ENCODE measurements at places on chromosomes 16 and 17.

- DNase-seq = peak; percentile 57
These were observed 1.4 kb downstream of the WIPI1 start for GRCh38 chr17:68455901-68456338.

- DNase-seq = no peak
These were observed 12.5 kb downstream of the RBFOX1 start for GRCh38 chr16:7344830-7345780.

DNA sequence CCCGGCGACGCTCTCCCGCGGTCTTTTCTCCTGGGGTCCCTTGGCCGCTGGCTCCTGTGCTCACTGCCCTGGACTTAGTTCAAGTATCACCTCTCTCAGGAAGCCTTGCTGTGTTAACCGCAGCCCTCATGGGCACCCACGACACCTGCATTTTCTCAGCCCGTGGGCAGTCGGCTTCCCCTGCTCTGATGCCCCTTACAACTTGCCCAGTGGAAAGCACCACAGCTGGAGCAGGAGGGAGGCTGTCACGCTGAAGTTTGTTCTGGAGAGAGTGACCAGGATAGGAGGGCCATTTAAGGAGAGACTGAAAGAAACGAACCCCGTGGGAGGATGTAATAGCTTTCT lies 395 bp downstream of the STXBP4 start:
- DNase-seq = peak; percentile 24

- peak; percentile 88 for DNase-seq
These were observed 34.4 kb downstream of the HNF1B start for GRCh38 chr17:37710344-37710886.

DNA sequence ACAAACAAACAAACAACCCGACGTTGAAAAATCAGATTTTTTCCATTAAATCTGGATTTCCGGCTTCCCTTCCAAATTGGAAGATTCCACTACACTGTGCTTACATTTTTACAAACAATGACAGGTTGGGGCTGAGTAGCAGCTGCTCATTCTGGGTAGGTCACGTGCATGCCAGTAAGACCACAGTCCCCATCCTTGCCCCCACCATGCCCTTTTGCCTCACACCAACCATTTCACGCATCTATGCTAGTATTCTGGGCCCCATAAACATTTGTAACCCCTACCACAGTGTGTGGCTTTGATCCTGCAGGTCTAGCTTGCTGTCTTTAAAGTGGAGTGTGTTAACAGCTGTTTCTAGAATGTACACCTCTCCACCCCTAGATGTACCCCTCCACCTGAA lies 366.1 kb downstream of the XYLT1 start:
- DNase-seq = no peak

DNA sequence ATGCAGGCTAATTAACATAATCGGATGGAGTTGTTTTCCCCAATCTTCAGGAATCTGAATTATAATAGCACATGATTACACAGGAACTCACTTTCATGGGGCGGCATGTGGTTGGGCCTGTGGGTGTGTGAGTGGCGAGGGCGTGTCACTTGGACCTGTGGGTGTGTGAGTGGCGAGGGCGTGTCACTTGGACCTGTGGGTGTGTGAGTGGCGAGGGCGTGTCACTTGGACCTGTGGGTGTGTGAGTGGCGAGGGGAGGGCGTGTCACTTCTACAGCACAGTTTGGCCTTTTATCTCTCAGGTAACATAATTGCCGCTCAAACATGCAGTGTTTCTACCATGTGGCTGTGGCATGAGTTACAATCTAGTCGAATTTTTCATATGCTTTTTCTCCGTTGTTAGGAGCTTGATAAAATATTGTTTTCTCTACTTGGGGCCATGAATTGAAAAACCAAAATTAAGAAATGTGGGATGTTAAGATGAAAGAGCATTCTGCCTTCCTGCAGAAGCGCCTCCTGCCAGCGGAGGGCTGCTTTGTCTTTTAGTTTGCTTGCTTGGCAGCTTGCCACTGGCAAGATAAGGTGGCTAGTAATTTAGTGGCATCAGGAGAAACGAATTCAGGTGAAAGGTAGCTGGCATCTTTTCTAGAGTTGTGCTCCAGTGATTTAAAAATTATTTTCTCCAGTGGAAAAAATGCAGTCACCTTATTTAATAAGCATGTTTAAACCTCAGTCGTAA lies 36.2 kb downstream of the USP10 start:
- DNase-seq = no peak

DNA sequence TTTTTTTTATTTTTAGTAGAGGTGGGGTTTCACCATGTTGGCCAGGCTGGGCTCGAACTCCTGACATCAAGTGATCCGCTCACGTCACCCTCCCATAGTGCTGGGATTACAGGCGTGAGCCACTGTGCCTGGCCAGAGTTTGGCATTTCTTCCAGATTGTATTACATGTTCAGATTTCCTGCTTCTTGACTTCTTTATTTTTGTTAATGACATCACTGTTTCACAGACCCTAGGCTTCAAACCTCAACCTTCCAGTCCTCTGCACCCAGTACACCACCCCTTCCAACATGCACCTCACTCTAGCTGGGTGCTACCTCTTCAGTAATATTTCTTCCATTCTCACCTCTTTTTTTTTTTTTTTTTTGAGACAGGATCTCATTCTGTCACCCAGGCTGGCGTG lies 53.6 kb upstream of the ZFHX3 start:
- DNase-seq = no peak

- peak; percentile 14 for DNase-seq
These were observed 99.7 kb downstream of the ELAC2 start for GRCh38 chr17:12918142-12918541.

DNA sequence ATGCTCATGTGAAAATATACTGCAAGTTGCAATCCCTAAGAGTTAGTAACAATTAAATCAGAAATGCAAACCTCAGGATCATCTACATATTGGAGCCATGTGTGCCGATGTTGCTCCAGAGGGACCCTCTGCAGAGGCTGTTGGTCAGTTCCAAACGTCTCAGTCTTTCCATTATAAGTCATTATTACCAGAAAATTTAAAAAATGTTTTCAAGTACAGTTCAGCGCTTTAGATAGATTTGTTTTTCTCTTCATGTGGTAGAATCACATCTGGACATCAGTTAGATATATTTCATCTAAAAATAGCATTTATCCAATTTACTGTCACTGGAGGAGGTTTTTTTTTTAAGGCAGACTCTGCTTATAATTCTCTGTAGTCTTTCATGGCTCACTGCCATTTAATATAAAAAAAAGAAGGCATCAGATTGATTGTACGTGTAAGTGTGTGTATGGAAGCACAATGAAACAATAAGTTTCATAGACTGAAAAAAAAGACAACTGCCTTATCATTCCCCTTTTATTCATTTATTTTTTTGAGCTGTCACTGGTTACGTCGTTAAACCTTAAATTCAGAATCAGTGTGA lies 46.1 kb upstream of the MARCHF10 start:
- DNase-seq = no peak

DNA sequence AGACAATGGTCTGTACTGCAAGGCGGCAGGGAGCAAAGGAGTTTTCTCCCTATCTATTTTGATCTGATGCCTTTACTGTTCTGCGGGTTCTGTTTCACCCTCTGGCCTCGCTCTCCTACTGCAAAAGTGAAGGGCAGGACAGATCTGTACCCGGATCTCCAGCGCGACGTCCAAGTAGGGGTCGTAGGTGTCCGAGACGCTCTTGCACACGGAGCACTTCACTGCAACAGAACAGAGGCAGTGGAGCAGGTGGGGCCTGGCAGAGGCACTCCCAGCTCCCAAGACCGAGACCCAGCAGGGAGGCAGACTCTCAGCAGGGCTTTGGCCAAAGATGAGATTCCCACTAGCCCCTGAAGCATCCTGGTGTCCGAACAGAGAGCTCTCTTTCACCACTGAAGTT lies 19.8 kb downstream of the USP36 start:
- no peak for DNase-seq

- DNase-seq = peak; percentile 89
These were observed 61.3 kb upstream of the ADORA2B start for GRCh38 chr17:15883617-15884111.

- peak; percentile 85 for DNase-seq
These were observed 107.1 kb upstream of the KCNJ16 start for GRCh38 chr17:69967910-69968411.

GRCh38 chr16:30004811-30005242 lies 6.0 kb downstream of the DOC2A start:
- no peak for DNase-seq

- peak; percentile 6 for DNase-seq
These were observed 1.0 kb downstream of the RSPRY1 start for GRCh38 chr16:57186872-57187854.

DNA sequence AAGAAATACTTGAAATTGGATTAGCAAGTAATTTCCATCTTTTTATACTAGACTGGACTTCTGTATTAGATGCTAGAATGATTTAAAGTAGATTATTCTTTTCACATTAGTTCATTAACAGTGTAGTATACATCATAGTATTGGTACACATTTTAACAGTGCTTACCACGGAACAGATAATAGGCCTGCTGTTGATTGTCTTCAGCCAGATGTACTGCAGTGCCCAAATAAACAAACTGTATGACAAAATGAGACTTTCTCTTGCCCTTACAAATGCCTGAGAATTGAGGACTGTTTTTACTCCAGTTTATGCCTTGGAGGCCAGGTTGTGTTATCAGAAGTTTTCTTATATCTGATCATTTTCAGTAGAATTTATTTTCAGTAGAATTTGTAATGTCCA lies 631 bp downstream of the EVI2A start:
- DNase-seq = no peak

GRCh38 chr17:29145289-29146073 lies 34.7 kb downstream of the MYO18A start:
- DNase-seq = peak; percentile 67

- no peak for DNase-seq
These were observed 88.1 kb upstream of the ZNF750 start for GRCh38 chr17:82927661-82928601.

DNA sequence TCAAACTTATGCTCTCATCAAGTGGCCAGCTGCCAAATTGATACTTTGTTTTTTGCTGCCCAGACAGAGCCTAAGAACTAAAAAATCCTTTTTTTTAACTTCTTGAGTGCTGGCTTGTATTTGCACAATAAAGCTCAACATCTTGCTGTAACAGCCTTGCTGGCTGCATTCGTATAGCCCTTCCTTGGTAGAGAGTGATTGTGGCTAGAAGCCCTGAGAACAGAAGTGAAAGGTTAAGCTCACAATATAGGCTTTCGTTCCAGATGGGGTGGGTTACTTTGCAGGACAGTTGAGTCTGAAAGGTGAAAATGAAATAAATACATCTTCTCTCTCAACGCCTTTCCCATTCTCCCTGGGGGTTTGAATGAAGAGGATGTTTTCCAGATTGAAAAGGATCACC lies 278.8 kb downstream of the HS3ST3B1 start:
- no peak for DNase-seq

GRCh38 chr16:53982631-53983042 lies 278.7 kb downstream of the FTO start:
- DNase-seq = no peak

DNA sequence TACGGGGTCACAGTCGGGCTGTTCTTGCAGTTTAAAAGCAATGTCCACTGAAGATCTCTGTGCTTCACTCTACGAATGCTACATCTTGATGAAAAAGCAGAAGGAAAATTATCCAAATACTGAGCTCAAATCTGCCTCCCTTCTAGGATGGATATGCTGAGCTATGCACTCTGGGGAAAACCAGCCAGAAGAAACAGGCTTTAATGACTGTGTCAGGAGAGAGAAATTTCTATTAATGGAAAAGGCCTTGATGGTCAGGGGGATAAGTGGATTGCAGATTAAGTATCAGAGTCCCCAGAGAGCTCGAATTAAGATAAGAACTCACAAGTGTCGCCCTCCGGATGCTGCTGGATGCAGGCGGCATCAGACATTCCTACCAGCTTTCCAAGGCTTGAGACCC lies 39.6 kb upstream of the RCVRN start:
- DNase-seq = no peak

- no peak for DNase-seq
These were observed 59.7 kb downstream of the RNF112 start for GRCh38 chr17:19470530-19471261.

DNA sequence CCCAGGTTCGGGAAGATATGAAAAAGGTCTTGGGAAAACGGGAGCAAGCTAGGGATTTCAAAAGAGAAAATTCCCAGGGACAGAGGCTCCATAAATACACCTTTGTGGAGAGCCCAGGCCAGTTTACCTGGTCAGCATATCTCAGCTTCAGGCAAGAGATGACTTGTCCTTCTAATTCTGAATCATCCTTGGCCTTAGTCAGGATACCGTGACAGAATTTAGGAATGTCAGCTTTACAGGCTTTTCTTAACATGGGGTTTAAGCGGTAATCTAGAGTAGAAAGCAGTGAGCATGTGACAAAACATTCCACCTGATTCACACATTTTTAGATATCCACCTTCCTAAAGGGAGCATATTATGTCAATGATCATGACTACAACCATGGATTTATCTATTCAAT lies 41.1 kb upstream of the CLEC18B start:
- no peak for DNase-seq

- DNase-seq = no peak
These were observed 8.9 kb downstream of the TLE7 start for GRCh38 chr16:71432906-71433305.

DNA sequence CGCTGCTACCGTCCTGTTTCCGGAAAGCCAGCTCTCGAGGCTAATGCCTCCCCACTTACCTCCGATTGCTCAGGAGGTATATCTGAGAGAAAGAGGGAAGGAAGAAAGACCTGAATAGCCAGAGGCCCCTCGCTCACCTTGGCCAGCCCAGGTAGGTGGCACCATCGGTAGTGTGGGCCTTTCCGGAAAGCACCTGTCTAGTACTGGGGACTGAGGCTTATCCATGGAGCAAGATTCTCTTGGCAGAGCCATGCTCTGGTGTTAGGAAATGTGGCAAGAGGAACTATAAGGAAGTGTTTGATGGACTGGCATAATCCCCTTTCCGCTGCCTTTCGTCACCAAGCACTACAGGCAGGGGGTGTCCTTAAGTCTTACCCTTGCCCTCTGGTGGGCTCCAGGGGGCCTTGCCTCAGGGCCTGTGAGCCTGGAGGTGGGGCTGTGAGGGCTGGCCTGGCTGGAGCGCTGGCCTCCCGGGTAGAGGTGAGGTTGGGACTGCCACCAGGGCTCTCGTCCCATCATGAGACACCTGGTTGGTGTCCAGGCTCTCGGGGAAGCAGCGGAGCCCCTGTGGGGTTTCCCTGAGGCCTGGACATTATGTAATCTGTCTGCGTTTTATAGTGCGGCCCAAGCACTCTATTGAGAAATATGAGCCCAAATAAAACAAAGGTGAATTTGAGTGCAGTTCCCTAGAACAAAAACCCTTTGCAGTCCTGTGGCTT lies 2.9 kb downstream of the CMIP start:
- no peak for DNase-seq

DNA sequence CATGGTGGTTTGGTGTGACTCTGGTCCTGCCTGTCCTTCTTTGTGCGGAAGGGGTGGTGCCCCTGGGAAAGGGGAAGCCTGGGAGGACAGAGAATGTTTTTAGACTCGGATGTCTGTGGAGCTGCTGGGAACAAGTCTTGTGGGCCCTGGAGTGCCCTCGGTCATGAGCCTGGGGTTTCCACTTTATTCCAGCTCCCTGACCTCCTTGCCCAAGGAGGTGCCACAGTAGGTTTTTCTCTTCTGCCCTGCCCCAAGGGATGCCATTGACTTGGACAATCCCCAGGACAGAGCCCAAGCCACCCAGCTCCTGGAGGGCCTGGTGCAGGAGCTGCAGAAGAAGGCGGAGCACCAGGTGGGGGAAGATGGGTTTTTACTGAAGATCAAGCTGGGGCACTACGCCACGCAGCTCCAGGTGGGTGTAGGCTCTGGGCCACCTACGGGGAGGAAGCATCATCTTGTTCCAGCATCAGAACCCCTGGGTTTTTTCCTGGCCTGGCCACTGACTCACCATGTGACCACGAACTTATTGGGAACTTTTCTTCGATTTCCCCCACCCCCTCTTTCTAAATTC lies 1.4 kb downstream of the STAT5A start:
- no peak for DNase-seq

GRCh38 chr17:63491977-63492618 lies 15.2 kb downstream of the ACE start:
- DNase-seq = no peak
